Activated CD4-positive, alpha-beta T cell treated with anti-CD3 and anti-CD28 coated beads, Interleukin-2, amount 50 U/mL, for 48 hours (primary cell): ENCODE measurements at places on chromosomes 7 and 10.

DNA sequence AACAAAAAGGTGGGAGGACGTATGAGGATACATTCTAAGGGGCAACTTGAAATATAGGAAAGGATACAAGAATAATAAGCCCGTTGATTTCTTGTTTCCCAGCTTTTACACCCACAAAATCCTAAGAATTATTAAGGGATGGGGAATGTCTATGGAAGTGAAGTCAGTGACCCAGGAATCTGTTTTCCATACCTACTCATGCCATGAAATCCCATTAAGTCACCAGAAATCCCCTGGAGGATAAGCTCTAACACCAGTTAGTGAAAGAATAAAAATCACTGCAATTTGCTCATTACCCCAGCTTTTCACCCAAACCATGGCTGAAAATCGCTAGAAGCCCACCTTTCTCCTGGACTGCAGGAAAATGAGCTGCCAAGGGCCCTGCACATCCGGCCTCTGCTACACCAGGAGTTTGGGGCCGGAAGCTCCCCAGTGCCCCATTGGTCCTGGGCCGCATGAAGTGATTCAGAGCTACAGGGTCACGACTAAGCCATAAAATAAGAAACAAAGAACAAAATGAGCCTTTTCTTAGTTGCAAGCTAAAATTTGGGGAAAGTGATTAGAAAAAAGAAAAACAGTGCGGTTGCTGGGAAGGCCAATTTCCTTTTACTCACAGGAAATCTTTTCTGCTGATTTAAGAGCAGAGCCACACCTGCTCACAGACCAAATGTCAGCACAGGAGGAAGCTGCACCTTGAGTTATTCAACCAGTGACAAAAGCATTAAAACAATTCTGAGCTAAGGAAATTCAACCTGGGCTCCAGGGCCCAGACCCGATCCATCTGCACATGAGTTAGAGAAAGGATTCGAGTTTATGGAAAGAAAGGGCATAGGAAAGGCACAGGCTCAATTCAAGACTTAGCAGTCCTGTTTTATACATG, 40.3 kb downstream of the HIPK2 start:
- DNase-seq, result peak; percentile 41

DNA sequence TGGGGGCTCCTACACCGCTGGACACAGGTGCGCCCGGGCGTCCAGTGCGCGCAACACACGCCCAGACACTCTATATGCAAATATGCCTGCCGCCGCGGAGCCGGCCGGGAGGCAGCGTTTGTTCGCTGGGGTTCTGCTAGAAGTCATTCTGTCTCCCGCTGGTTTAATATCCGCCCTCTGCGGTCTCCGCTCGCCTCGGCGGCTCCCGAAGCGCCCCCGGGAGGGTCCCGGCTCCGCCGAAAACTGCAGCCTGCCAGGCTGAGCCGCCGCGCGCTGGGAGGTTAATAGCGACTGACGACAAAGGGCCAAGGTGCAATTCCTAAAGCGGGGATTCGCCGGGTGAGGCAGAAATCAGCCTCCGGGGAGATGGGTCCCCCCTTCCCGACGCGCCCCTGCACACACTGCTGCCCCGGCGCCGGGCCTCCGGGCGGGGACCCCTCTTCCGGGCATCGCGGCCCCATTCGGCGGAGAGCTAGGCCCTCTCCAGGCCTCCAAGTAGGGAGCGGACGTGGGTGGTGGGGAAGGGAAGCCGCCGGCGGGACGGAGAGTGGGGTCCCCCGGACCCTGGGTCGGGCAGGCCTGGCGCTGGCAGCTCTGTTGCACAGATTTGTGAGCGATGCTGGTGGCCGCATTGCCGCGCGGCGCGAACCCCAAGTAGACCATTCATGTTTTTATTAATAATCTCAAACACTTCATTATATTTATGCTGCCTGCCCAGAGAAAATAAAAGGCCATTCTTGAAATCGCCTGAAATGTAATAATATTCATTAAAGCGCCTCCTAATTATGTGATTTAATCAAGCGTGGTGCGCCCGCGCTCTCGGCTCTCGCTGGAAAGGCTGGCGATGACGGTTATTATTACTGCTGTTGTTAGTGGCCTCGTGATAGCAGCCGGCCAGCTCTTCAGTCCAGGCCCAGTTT, 9.1 kb downstream of the EN2 start:
- DNase-seq, result peak; percentile 41

DNA sequence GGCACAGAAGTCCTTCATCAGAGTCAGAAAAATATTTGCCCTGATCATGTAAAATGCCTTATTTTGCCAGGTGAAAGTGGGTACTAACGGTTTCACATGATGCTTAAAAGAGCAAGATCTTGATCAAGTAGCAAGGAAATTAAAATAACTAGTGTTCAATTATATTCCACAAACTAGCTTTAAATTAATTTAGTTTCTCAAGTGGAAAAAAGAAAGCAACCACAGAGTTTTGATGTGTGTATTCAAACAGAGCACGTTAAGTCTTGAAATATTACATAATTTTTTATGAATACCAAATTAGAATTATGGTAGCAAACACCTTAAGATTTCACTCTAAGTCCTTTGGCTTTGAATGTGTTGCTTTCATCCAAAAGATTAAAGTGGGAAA, 47.3 kb downstream of the PIP4K2A start:
- no peak for DNase-seq

DNA sequence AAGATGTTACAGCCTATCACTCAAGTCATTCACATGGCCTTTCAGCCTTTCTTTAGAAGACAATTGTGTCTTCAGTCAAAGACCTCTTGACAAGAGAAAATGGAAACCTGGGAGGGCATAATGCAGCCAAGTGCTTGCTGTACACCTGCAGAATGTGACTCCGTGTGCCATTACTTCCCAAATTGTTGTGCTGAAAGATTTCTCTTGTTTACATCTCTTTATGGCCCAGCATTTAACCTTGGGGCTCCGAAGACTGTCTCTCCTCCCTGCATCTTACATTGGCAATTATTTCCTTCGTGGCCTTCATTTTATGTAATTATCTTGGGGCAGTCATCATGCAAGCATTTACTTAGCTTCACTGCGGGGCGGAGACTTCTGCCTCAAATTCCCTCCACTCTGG, 287.0 kb downstream of the TCF7L2 start:
- no peak for DNase-seq

DNA sequence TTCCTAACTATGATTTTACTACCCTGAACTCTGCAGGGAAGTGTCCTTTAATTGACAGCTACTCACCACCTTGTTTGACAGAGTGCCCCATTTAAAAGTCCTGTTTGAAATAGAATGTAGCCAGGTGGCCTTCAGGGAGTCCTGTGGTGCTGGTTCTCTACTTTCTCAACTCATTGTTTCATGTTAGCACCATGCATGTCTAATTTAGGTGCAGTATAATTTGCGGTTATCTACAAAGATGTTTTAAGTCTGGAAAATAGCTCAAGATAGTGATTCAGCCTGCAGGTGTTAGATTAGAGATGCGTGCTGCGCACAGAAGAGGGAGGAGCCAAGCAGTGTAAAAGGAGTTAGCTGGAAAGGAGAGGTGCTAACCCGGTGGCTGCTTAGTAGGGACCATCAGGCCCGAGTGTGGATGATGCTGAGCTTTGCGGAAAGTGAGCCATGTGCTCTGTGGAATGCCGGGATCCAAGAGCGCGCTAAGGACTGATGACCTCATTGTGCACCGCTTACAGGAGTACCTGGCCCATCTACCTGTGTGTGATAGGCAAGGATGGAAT, 1.2 kb downstream of the CCM2 start:
- DNase-seq, result peak; percentile 61

GRCh38 chr10:51804866-51805265, 105.5 kb upstream of the CSTF2T start:
- no peak for DNase-seq

DNA sequence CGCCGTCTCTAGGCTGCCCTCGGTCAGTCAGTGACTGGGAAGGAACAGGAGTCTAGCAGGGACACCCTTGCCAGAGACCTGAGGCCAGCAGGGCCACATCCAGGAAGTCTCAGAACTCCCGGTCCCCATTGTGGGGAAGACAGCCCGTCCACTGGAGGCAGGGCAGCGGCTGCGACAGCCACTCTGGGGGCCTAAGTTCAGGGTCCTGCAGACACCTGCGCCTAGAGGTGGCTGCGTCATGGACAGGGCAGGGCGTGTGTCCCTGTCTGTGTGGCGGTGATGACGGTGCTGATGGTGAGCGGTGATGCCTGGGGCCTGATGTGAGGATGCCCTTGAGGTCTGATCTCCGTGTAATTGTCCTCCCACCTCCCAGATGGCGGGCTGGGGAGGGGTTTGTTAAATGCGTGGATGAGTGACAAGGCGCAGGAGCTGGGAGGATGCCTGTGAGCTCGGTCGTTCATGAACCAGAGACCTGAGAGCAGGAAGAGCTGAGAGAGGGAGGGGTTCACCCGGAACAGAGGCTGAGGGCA, 537.9 kb upstream of the FOXK1 start:
- DNase-seq, result no peak

DNA sequence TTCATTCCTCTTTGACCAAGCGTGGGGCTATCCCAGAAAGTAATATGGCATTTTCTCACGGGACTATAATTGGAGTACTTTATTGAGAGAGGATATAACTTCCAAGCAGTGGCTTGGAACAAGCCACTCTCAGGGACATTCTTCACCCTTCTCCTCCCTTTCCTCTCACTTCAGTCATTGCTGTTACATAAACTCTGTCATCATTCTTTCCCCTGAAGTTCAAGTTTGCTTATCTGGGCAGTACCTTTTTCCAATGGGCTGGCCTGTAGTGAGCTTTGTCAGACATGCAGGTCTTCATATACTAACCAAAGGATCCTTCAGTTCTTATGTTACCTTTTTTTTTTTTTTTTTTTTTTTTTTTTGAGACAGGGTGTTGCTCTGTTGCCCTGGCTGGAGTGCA, 58.7 kb upstream of the KMT2E start:
- no peak for DNase-seq

DNA sequence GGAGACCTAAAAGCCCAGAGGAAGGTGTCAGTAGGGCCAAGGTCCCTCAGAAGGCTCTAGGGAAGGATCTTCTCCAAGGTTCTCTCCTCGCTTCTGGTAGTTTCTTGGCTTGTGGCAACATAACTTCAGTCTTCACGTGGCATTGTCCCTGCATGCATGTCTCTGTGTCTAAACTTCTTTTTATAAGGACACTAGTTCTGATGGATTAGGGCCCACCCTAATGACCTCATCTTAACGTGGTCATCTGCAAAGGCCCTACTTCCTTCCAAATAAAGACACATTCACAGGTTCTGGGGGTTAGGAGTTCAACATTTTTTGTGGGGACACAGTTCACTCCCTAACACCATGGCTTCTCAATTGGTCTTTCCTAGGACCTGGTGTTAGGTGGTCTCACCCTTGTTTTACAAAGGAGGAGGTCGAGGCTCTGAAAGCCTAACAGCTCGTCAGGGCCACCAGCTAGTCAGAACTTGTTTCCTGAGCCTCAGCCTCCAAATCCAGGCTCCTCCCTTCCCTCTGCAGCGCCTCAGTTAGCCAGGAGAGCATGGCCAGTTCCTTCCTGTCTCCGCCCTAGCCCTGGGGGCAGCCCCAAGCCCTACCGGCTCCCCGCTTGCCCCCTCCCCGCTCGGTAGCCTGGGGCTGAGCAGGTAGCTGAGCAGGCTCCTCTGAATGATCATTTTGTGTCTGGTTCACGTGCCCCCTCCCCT, 109.7 kb upstream of the PPIF start:
- DNase-seq, result no peak

- DNase-seq, result no peak
Observed at GRCh38 chr10:30528429-30528786, 94.4 kb downstream of the MAP3K8 start.

DNA sequence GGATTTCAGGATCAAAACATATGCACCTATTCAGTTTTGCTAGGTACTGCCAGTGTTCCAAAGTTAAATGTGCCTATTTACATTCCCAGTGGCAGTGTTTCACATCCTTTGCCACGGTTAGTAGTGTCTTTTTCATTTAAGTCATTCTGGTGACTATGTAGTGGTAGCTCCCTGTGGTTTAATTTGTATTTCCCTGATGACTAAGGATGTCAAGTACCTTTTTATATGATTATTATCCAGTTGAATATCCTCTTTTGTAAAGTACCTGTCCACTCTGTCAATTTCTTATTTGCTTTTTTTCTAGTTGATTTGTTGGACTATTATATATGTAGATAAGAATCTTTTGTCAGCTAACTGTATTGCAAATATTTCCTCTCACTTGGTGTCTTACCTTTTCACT, 45.1 kb downstream of the TMEM60 start:
- DNase-seq, result no peak
